ENCODE measurements at places on chromosomes 7 and 10.

- no peak for DNase-seq
Measured at GRCh38 chr10:126302476-126302756, 85.9 kb downstream of the ADAM12 start.

DNA sequence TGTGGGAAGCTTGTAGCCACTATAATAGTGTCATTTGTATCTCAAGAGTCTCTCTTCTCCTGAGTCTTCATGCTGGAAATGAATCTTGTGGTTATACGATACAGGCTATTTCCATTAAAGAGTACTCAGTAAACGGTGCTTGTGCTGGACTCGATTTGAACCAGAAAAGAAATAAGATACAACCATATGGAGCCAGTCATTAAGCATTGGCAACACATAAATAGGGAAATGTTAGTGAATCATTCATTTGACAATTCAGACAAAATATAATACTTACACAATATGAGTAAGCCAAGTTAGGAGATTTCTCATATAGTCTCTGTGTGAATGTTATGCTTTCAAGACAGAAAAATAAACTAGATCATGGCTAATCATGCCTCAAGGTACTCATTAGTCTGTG, 356.8 kb downstream of the PLXDC2 start:
- no peak for DNase-seq

- no peak for DNase-seq
Measured at GRCh38 chr10:100175875-100176274, 10.0 kb downstream of the ERLIN1 start.

- DNase-seq = no peak
Measured at GRCh38 chr7:154741131-154741530, 261.8 kb downstream of the PAXIP1 start.

- no peak for DNase-seq
Measured at GRCh38 chr7:119105381-119105780, 880.9 kb downstream of the ANKRD7 start.

DNA sequence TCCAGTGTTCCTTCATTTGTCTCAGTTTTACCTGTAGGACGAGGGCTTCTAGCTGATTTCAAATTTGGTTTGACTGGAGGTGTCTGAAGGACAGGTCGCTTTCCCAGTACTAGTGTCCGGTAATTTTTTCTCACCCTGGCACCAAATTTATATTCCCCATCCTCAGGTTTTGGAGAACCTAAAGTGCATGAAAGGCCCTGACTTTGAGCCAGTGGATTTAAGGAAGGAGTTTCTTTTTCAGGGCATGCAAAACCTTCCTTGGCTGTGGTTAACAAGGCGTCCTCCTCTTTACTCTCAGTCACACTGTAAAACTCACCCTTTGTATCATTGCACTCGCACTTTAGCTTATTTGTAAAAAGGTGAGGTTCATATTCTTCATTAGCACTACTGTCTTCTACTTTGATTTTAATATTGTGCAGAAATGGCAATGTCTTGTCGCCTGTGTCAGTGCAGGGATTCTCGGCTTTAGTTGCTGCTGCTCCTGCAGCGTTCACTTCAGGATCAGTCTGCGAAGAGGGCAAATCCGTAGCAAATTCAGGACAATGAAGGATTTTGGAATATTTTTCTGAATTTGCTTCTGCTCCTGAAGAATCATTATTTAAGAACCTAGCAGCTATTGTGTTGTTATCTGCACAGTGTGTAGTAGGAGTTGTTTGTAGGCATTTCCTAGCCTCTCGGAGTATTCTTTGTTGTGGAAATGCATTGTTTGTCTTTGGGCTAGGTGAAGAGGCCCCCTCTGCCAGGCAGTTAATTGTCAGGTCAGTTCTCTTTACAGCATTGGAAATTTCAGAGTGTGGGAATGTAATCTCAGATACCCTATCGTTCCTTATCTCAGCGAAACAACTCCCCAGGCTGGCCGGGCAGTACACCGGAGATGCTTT, 9.9 kb downstream of the SKIDA1 start:
- no peak for DNase-seq

- DNase-seq = no peak
Measured at GRCh38 chr7:123979876-123980275, 53.0 kb downstream of the TMEM229A start.

GRCh38 chr10:93346108-93346507, 136.0 kb downstream of the MYOF start:
- DNase-seq = no peak

DNA sequence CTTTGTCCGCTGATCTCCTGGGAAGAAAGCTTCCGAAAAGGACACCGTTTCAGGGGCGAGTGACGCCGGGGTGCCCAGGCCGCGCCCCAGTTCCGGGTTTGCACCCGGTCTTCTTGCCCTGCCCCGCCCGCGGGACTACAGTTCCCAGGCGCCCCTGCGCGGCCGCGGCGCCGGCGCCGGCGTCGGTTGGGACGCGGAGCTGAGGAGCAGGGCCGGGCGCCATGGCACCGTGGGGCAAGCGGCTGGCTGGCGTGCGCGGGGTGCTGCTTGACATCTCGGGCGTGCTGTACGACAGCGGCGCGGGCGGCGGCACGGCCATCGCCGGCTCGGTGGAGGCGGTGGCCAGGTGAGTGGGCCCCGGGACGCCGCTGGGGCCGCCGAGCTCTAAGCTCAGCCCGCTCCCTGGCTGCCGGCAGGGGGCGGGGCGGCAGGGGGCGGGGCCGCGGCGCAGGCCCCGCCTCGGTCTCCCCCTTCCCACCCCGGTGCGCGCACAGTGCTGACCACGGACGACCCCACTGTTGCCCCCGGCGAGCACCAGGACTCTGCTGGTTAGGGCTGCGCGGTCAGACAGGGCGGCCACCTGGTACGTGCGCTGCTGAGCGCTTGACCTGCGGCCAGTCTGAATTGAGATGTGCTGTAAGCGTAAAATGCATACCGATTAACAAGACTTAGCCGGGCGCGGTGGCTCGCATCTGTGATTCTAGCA, at the start of gene LHPP:
Gene LHPP, plus strand, starts transcription at position 182 of the 706 bp plus-strand sequence. Its CDS starts 40 bp downstream, at position 222.
- peak; percentile 74 for DNase-seq

GRCh38 chr10:32005050-32005449, 51.2 kb downstream of the KIF5B start:
- no peak for DNase-seq

DNA sequence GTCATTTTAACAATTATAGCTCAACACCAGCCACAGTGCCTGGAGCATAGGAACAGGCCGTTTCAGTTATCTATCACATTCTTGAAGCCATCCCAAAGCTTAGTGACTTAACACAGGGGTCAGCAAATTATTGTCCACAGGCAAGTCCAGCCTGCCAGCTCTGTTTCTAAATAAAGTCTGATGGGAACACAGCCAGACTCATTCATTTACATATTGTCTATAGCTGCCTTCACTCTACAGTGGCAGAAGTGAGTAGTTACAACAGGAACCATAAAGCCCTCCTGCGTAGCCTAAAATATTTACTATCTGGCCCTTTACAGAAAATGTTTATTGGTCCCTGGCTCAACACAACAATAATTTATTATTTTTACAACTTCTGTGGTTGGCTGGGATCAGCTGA, 407.5 kb upstream of the AUTS2 start:
- no peak for DNase-seq

GRCh38 chr7:121366852-121367431, 29.2 kb downstream of the FAM3C start:
- DNase-seq = no peak

DNA sequence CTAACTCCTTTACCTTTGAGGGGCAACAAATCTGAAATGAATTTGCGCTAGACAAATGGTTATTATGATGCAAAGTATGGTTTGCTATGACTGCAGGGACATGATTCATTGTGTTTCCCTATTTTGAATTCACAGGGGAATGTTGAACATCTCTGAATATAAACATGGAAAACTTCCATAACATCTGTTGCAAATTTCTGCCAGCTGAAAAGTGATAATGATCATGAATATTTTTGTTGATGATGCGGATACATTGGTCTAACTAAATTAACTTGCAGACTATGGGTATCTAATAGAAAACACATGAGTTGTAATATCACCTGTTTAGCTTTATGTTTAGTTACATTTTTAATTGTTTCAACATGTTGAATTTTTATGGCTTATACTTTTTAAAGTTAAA, 1325.5 kb downstream of the REEP3 start:
- no peak for DNase-seq

- DNase-seq = no peak
Measured at GRCh38 chr10:108735380-108735779, 1187.9 kb downstream of the XPNPEP1 start.

DNA sequence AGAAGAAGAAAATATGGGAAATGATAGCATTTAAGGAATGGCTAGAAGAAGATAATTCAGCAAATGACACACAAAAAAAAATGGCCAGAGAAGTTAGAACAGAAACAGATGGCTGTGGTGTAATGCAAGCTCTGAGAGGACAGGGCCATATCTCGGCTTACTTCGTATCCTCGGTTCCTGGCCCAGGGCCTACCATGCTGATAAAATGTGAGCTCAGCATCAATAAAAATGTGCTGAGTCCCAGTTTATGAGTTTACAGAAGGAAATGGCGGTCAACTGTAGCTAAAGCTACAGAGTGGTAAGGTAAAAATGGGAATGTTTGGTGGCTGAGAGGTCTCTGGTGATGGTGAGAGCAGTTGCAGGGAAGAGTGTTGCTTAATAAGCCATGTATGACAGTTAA, 40.8 kb downstream of the HBP1 start:
- DNase-seq = no peak

DNA sequence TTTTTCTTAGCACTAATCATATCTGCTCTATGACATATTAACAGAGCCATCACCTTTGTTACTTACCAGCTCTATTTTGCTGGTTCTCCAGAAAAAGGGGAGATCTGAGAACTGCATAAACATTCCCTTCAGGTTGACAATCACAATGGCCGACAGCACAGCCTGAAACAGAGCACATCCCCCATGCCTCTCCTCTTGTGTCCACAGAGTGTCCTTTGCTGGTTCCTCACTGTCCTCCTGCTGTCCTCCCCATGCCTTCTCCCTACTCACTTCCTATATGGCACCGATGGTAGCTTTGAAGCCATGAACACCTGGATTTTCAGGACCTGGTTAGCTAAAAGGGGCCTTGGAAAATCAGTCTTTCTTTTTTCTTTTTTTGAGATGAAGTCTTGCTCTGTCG, 41.8 kb downstream of the PSMC2 start:
- no peak for DNase-seq

- no peak for DNase-seq
Measured at GRCh38 chr10:119221201-119221600, 13.8 kb downstream of the GRK5 start.

GRCh38 chr10:23110722-23111516, 15.5 kb downstream of the MSRB2 start:
- no peak for DNase-seq

DNA sequence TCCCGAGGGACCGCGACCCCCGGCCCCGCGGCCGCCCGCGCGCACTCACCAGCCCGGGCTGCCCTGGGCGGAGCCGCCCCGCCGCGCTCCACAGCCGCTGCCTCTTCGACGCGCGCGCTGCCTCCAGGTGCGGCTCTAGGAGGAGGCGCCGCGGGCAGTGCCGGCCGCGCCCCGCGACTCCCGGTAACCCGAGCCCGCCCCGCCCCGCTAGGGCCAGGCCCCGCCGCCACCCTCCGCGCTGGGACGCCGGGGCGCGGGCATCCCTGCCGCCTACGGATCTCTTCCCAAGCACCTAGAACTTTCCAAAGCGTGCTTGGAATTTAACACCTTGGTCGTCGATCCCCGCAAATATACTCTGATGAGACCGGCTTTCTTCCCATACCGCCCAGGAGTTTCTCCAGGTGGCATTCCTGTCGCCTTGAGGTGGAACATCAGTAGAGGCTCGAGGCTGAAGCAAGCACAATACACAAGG, at the start of gene SLC26A5:
Gene SLC26A5, minus strand, starts transcription at position 159 of the 472 bp plus-strand sequence. CDS start 24,693 bp downstream, outside the sequence.
- no peak for DNase-seq

DNA sequence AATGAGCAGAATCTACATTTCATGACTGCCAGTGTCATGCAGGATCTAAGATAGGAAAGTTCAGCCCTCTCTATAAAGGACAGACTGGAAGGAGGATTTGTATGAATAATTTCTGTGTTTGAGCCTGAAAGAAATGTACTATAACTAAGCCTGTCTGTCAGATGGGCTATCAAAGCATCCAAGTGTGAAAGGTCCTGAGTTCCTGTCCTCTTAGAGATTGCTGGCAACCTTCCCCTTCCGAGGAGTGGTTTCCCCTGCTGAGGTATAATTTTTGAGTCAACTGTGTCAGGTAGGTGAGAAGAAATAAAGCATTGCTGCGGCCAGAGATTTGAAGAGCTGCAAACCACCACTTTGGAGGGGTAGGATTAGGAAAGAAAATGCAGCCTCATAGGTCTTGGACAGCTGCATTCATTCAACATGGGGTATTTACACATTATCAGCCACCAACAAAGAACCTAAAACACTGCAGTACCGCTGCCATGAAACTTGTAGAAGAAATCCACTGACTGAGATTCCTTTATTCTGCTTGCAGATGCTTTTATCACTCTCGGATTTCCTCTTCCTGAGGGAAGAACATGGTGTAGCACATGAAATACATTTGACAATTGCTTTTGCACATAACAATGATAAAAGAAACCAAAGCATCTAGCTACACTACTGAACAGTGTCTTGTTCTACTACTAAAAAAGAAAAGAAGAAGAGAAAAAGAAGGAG, 189.1 kb downstream of the DGKI start:
- no peak for DNase-seq

GRCh38 chr7:91082038-91082437, 182.2 kb upstream of the FZD1 start:
- DNase-seq = no peak

GRCh38 chr7:28900311-28900710, 57.8 kb downstream of the TRIL start:
- DNase-seq = no peak

DNA sequence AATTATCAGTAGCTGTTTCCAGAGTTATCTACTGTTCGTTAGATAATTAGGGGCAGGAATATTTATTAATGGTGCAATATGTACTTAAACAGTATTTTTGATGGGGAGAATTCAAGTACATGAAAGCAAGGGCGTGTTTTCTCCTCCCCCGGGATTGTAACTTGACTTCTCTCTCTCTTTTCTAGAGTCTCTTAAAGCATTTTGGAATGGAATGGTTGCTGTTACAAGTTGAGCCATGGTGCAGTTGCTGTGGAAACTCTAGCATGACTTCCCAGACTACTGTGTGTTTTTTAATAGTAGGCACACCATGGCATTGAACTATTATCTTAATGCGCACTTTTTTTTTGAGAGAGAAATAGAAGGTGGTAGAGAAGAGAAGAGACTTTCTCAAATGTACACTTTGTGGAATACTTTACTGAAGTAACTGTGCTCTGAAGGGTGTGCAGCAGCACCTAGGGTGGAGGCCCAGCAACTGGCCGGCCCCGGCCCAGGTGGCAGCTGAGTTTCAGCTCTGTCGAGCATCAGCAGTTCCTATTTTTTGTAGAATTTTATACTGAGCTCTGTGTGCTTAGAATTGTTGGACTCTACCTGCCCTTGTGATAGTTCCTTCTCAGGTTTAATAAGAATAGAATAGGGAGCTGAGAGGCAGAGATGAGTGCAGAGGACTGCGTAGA, 64.4 kb downstream of the CCNY start:
- no peak for DNase-seq

- DNase-seq = no peak
Measured at GRCh38 chr10:10911471-10911921, 106.2 kb upstream of the CELF2 start.

GRCh38 chr10:87671139-87671815, 11.6 kb downstream of the PAPSS2 start:
- no peak for DNase-seq
